Pons (tissue), 1 donor: ENCODE measurements at places on chromosomes 4 and X.

GRCh38 chrX:120244735-120245498 lies 5.7 kb upstream of the ZBTB33 start:
- DNase-seq, result peak; percentile 64

- no peak for DNase-seq
These were observed 12.8 kb downstream of the ATP5ME start for GRCh38 chr4:661231-661630.

DNA sequence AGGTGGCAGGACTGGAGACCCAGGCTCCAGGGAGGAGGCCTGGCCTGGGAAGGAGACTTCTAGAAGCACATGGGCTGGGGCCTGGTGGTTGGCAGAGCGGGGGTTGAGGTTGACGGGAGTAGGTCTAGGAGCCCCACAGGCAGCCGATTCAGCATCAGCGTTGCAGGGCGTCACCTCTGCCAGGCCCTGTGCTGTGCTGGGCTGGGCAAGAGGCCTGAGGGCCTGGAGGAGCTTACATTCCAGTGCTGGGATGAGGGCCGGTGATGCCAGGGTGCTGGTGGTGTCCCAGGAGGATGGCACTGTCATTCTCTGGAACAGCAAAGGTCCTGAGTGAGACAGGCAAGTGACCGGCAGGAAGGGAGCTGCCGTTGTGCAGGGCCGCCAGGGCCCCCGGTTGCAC lies 76.6 kb downstream of the SORCS2 start:
- no peak for DNase-seq

DNA sequence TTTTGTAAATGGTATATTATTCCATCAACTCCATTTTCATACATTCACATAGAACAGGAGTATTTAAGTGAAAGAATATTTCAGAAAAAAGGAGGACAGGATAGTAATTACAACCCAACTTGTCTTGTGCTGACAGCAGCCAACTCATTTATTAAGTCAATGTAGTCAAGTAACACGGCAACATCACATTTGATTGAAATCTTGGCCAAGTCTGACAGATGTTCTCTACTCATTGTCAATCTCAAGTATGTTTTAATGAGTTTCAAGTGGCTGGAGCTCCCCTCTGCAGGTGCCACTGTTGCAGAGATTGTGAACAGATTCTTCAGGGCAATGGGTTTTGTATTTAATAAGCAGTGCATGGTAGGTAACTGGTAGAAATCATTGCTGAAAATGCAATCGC lies 332.5 kb downstream of the C4orf33 start:
- no peak for DNase-seq

DNA sequence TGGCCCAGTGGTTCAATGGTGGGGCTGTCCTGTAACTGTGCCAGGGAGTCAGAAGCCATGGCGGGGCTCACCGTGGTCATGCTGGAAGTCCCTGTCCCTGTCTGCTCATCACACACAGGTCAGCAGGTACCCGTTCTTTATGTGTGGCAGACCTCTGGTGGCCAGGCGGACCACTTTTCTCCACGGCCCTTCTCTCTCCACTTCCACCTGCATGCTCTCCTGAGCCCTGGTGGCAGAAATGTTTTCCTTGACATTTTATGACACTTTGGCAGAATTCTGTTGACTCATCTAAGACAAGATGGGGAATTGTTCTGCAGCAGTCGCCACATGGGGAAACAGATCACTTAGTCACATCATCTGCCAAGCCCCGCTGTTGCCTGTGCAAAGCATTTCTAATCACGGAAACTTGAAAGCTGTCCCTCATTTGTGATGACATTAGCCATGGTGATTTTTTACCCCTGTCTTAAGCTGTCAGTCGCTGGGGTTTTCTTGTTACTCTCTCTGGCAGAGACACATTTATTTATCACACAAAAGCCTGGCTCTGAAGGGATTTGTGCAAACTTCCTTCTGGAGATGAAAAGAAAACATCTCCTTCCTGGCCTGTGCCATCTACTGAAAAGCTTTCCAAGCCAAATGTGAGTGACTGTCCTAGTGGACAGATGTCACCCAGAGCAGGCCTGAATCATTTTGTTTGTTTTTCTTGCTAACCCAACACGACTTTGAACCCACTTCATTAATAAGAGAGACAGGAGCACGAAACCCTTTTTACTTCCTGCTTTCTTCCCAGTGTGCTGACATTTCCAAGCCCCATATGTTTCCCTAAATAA lies 38.8 kb upstream of the STIM2 start:
- peak; percentile 18 for DNase-seq

- no peak for DNase-seq
These were observed 799.6 kb upstream of the DIAPH2 start for GRCh38 chrX:95885074-95885473.
